ENCODE measurements at places on chromosomes 4 and X.

DNA sequence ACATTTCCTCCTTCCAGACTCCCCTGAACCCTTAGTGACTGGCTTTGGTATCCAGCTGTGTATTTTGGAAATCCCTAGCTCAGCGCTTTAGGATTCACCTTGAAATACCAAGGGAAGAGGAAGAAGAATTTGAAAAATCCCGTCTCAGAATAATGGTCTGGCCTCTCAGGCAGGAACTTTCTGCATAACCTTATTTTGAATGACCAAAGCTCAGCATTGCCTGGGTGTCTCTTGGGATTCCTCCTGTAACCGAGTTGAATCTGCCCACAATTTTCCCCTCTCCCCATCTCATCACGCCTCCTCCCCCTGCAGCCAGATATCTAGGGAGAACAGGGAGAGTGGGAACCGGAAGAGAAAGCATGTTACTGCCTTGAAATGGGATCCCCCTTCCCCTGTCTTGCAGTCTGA lies 116.2 kb downstream of the SMIM20 start:
- DNase-seq, result no peak

GRCh38 chrX:78574306-78574705 lies 84.8 kb downstream of the RTL3 start:
- DNase-seq, result no peak

- DNase-seq, result no peak
Observed at GRCh38 chr4:60799214-60799613, 400.9 kb upstream of the ADGRL3 start.

DNA sequence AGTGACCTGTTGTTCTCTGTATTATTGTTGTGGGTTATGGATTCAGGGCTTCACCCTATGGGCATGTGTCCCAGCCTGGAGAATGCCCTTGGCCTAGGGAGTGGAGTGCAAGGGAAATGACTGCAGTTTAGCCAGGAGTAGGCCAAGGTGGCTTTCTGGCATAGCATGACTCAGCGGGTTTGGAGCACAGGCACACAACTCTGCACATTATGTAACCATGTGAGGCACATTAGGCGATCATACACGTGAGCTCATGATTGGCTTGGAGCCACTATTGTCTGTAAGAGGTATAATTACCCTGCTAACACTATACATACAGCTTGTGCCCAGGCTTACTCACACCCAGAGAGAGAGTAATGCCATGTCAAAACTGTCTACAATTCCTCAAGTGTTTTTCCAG lies 35.1 kb upstream of the TACR3 start:
- DNase-seq, result no peak

- DNase-seq, result peak; percentile 37
Observed at GRCh38 chrX:118497180-118497818, 1.7 kb downstream of the DOCK11 start.

DNA sequence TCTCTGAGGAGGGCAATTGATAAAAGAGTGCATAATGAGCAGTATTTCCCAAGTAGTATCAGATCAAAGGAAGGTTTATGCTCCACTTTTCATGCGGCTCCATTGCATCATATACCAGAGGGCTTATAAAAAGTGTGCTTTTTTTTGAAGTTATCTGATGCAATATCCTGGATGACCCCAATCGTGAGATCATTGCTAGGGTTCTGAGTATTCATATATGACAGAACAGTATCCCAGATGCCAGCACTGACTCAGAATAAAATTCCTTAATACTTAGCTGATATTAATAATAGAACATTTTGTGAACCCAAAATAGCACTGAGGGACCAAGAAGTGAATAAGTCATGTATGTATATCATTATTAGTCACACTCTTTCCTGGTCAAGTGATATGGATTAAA lies 945.5 kb upstream of the AGA start:
- DNase-seq, result no peak

DNA sequence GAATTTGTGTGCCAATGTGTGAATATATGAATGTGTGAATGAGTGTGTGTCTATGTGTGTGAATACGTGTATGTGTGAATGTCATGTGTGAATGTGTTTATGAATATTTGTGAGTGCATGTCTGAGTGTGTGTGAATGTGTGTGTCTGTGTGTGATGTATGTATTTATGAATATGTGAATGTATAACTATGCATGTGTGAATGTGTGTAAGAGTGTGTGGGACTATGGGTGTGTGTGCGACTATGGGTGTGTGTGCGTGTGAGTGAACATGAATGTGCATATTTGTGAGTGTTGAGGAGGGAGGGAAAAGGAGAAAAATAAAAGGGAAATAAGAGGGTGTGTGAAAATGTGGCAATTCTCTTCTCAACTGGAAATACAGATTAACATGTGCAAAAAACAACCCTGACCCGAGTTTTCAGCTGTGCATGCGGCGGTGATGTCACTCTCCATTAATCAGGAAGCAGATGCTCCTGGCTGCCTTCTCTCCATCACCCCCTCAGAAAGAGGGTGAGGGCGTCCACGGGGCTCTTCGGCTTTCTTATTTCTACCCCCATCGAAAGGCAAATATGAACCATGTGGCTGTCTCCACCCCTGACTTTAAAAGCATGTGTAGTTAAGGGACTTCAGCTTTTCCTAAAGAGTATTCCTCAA lies 219.8 kb downstream of the MAML3 start:
- no peak for DNase-seq

DNA sequence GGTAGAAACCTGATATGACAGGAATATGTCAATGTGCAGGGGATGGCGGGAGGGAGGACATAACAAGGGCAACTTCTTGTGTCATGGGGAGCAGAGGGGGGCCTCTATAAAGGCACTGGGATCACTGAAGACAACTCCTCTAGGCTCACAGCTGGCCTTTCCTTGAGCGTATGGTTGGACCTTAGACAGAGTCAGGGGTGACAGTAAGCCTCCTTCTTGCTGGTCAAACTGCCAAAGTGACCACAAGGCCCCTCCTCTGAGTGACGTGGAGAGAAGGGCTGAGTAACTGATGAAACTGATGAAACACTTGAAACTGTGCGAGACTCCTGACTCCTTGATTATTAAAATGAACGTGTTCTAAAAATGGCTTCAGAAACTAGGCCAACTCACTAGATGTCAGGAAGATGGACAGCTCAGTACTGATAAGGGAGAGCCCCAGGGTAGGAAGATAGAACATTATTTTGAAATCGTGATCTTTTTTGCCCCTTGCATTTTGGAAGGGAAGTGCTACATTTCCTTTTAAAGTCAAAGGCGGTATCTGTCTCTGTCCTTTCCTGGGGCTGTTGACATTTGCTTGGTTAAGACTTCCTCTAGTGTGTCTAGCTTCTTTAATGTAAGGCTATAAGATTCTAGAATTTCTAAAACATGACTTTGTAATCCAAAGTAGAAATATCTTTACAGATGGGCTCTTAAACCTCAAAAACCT lies 1.6 kb downstream of the RAB33A start:
- DNase-seq, result no peak

DNA sequence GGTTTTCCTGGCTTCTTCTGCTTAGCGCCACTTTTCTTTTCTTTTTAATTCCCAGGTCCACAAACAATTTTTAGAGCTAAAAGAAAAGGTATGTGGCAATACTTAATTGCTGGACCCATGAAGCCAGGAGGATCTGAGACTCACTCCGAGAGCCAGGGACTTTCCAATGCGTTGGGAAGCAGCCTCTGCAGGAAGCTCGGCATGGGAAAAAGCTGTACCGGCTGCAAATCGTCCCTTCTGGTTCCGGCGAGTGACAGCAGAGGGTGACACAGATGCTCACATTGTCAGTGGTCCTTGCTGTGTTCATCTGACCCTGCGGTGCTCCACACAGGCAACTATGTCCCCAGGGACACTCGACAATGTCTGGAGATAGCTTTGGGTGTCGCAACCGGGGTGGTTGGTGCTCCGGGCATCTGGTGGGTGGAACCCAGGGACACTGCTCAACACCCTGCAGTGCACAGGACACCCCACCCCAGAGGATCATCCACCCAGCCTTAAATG lies 164.0 kb downstream of the PRKX start:
- peak; percentile 16 for DNase-seq

DNA sequence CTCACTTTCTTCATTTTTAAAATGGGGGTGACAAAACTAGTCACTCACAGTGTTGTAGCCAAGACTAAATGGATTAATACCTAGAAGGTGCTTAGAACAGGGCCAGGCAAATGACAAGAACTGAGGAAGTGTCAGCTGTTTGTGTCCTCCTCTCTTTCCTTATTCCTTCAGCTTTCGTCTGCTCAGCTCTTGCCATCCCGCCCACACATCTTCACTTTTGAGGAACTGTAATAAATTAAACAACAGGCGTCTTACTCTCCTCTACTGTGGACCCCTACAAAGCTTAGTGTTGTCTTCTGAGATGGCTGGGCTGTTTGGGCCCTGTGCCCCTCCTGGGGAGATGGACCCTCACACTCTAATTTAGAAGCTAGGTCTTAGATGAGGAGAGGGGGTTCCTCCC lies 2.7 kb downstream of the HPSE start:
- no peak for DNase-seq

GRCh38 chr4:139819082-139819481 lies 153.5 kb downstream of the MGST2 start:
- no peak for DNase-seq

- DNase-seq, result no peak
Observed at GRCh38 chr4:167177925-167178324, 56.4 kb downstream of the SPOCK3 start.

DNA sequence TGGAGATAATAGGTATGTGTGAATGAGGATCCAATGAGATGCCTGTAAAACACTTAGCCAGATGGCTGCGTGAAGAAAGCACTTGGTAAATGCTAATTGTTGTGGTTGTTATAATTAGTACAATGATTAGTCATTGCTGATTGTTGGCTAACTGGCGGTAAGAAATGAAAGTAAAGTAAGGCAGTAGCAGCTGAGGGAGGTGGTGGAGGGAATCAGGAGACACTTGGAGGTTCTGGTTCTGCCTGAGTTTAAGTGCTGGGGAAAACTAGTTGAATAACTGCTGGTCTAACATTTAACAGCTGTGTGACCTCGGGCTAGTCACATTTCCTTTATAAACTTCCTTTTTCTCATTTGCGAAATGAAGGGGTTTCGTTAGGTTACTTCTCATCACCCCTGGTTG lies 30.9 kb downstream of the CD38 start:
- DNase-seq, result no peak

- DNase-seq, result no peak
Observed at GRCh38 chrX:117989512-117989911, 127.1 kb downstream of the KLHL13 start.

- DNase-seq, result no peak
Observed at GRCh38 chr4:82201805-82202641, 171.8 kb downstream of the HNRNPD start.

GRCh38 chr4:158050942-158051341 lies 121.9 kb downstream of the GASK1B start:
- DNase-seq, result no peak

DNA sequence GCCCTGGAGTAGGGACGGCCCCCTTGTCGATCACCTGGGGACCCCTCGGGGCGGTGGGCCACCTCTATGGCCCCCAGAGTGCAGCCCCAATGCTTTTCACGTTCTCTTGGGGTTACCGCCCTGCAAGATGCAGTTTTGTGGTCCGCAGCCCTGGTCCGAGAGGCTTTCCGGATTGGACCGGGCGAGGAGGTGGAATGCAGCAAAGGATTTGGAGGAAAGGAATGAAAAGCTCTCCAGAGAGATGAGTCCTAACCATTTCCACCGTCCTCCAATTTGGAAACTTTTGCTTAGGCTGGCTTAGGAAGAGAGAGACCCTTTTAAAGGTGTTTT lies 601 bp downstream of the SLC25A43 start:
- no peak for DNase-seq

- no peak for DNase-seq
Observed at GRCh38 chr4:119010909-119011606, 122.4 kb downstream of the SYNPO2 start.

- DNase-seq, result no peak
Observed at GRCh38 chrX:6761251-6761650, 226.3 kb upstream of the VCX3A start.

DNA sequence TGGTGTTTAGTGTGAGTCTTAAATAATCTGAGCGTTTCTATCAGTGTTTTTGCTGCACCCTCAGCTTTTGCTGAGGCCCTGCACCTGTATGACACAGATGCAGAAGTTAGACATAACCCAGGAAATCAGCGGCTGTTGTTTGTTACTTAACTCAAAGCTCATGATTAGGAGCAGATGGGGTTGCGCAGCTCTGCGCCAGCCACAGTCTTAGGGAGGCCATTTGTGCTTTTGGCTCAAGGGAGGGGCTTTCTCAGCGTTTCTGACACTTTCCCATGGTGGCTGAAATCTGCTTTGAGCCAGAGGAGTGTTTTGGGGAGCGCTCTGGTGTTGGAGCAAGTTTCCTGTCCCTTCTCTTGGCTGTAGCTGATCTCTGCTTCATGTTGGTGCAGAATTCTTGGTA lies 433.8 kb downstream of the NAF1 start:
- DNase-seq, result no peak

DNA sequence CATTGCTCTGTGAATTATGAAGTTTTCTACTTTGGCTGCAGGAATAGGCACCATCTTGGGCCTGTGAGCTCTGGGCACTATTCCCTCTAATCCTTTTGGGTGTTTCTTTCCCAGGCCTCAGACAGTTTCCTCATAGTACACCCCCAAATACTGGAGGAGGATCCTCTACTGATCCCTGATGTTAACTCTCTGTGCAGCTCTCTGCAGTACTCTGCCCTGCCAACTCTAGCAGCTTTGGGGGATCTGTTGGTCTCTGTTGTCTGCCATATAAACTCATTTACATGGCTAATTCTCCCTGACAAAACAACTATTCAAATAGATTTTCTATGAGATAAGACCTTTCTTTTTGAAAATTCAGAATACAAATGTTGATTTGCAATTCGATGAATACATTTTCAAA lies 29.9 kb downstream of the USP53 start:
- no peak for DNase-seq

GRCh38 chr4:173039617-173040577 lies 128.7 kb upstream of the GALNT7 start:
- DNase-seq, result no peak

DNA sequence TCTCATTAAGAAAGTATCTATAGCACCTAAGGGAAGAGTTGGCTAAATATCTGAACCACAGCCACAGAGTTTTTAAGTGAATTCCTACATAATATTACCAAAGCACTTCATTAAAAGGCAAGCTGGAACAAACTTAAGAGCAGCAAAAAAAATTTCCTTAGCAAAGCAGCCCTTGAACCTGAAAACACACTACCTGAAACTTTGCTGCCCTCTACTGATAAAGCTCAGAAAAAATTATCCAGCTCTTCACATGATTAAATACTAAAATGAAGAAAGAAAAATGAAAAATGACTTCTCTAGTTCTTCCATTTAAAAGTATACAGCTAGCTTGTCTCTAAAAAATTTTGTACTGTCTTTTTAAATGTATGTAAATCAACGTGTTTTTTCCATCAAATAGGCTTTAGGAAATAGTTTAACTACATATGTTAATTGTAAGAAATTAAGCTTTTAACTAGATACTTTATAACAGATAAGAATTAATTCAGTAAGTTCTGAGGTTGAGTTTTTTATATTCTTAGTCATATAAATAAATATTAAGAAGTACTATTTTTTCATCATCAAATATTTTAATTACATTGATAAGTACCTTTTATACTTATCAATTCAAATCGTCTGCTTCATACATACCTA lies 156.1 kb downstream of the STPG2 start:
- DNase-seq, result no peak

Measured in head of caudate nucleus (tissue), 42 donors.